Frontal cortex (tissue), 4 donors: ENCODE measurements at places on chromosomes 4 and X.

DNA sequence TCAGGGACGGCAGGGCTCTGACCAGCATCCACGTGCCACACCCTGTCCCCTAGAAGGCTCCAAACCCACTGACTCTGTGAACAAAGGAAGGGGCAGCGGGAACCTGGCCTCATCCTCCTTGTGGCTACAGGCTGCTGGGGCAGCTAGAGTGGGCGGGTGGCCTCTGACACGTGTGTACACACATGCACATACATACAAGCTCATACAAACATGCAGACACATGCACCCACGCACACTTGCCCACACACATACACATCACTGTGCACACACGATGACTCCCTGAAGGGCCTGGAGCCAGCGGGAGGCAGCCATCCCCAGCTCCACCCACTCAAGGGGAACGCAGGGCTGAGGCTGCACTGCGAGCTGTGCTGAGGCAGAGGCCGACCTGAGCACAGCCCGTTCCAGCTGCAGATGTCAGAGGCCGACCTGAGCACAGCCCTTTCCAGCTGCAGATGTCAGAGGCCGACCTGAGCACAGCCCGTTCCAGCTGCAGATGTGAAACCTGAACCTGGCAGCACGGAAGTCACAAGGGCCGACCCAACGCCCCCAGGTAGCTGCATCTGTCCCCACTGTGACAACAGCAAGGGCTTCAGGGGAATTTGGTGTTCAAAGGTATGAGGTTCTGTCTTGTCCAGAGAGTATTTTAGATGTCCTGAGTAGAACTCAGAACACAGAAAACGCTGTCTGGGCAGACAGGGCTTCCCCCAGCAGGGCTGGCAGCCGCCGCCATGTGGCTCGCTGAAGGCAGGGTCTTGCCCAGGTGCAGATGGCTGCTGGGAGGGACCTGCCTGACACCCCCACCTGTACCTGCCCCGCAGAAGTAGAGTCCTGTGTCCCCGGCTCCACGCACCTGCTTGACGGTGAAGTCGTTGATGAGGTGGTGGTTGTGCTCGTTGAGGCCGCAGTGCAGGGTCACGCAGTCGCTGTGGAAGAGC is 33.5 kb downstream of the CTBP1 start:
- no peak for DNase-seq

DNA sequence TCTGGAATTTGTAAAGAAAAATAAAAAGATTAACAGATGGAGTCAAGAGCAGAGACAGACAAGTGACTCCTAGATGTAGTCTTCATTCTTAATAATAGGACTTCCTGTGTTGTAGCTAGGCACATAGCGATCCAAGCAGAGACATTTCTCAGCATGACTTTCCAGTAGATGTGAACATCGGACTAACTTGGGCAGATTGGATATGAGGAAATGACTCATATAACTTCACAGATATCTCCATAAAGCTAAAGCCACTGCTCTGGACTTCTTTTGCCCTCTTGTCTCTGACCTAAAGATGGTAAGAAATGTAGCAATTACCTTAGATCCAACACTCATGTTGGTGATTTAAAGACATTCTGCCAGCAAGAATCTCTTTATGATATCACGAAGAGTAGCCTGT is 131.7 kb downstream of the EPHA5 start:
- no peak for DNase-seq

DNA sequence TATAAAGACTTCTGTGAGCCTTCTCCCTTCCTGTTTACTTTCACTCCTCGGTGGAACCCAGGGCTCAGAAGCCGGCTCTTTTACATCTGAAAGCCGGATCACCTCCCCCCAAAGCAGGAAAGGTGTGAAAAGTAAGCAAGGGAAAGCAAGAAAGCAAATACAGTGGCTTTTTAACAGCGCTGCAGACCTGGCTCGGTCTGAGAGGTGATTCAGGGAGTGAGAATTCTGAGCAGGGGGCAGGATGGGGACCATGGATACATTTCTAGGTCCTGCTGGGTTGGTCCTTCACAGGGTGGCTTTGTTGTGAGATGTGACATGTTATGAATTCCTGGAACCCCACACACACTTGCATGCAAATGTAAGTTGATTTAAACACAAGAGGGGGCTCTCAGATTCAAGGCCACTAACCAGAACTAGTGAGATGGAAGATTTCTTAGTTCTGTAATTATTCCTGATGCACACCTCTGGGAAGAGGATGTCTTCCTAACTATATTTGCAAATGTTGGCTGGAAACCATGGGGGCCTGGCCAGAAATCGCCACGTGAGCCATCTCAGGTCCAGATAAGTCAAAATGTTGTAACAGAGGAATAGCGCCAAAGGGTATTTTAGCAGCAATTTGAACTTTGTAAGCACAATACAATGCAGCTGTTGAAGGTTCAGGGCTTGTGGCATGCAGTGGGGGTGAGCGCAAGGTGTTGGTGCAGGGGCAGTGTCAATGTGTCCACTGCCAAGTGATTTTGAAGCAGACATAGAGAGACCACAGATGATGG is 670.1 kb upstream of the LCORL start:
- DNase-seq: no peak

DNA sequence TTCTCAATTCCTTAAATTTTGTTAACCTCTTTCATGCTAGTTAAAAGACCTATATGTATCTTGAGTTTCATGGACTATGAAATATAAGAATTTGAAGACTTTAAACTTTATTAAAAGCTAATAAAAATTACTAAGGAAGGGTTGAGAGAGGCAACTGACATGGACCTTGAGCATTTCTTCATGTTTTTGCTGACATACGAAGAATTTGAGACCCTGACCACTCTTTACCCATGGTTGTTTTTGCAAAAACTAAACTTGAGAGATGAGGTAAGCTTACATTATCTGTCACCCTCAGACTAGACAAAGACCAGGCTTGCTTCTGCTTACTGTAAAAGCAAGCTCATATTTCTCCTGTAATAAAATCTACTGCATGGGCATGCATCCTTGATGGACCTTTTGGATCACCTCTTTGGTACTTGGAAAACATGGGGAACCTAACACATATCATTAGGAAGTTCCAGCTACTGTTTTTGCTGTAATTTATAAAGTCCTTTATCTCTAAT is 338.2 kb upstream of the PABPC4L start:
- DNase-seq: no peak

DNA sequence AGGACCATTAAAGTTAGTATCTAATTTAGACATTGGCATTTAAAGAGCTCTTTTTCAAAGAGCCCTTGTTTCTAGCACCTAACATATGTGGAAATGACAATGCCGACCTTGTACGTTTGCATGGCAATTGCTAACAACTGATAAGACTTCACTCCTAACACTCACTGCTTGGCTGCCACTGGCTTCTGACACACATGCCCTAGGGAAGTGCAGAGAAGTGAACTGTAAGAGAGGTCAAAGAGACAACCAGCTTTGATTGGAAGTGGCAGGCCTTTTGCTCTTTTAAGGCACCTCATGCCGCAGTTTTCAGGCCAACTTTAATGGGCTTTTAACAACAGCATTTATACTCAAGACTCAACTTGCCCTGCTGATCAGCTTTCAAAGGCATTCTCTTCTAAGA is 158.4 kb downstream of the RAB28 start:
- no peak for DNase-seq

DNA sequence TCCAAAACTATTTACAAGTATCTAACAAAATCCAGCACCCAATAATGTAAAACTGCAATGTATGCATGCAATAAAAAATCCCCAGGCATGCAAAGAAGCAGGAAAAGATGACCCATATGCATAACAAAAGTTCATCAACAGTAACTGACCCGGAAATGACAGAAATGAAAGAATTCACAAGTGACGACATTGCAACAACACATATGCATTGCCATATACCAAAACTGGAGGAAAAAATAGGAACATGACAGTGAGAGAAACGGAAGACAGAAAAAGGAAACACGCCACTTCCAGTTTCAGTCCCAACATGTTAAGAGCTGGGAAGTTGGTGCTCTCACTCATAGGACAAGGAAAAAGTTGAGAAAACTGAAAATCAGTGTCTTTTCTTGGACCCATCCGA is 154.6 kb downstream of the EVC2 start:
- DNase-seq: no peak

DNA sequence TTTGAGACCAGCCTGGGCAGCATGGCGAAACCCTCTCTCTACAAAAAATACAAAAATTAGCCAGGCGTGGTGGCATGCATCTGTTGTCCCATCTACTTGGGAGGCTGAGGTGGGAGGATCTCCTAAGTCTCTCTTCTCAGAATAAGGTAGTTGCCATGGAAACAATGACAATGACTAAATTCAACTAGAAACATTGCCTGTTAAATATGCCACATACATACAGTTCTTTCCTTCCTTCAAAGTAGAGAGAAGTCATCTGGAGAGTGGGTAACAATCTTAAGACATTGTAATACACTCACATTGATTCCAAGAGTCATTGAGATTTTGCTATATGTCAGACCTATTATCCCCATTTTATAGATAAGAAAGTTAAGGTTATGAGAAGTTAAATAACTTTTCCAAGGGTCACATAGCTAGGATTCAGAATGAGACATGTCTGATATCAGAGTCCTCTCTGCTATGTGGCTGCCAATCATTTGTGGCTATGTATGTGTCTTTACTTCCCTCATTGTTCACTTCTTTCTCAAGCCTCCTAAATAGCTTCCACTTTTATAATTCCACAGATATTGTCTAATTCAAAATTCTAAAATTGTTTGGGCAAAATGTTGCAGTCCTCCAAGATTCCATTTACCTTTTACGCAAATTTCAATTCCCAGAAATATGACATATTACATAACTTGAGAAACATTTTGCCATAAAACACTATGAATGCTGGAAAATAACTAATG is 37.2 kb upstream of the RAPGEF2 start:
- no peak for DNase-seq

- no peak for DNase-seq
Observed at GRCh38 chr4:153143527-153144348, 60.5 kb upstream of the TRIM2 start.

DNA sequence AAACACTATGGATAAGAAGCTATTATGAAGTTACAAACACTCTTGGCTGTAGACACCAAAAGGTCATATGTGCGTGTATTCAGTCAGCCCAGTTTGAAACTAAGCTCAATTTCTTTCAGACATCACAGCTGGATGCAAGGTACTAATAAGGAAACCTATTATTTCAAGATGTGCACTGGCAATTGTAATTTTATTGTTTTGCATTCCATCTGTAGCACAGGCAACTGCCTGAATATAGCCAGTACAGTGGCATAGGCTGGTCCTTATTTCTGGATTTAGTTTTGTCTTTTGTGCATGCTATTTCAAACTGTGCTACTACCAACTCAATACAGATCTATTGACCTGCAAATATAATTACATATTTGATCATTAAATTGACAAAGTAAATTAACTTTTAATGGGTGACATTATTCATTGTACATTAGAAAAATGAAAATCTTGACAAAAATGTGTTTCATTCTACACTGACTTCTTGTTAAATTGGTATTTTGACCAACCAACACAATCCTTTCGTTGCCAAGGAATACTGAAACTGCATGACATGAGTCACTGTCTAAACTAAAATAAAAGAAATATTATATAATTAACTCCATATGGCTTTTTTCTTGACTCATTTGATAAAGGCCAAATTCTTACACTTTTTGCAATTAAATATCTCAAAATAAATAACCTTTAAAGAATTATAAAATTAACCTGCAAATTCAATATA is 594.3 kb upstream of the ADGRL3 start:
- DNase-seq: no peak

GRCh38 chrX:5774446-5774845 is 454.2 kb downstream of the NLGN4X start:
- DNase-seq: no peak

- DNase-seq: no peak
Observed at GRCh38 chr4:17356926-17357325, 155.0 kb downstream of the QDPR start.

DNA sequence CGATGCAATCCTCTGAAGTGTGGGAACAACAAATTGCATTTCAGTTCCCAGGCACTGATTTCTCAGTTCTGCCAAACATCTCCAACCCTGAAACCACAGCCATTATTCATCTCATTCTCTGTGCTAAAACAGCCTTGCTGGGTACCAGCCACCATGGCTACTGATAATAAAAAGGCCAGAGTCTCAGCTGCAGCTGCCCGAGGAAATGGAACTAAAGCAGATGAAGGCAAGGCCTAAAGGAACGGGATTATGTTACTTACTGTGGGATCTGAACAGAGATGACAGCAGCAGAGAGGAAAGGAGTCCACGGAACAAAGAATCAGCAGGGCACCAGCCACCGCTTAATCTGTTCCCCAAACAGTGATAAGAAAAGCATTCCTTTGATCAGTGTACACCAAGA is 155.7 kb downstream of the PAPSS1 start:
- DNase-seq: no peak

GRCh38 chrX:1657367-1658070 is 42.7 kb downstream of the ASMT start:
- DNase-seq: peak; percentile 21

DNA sequence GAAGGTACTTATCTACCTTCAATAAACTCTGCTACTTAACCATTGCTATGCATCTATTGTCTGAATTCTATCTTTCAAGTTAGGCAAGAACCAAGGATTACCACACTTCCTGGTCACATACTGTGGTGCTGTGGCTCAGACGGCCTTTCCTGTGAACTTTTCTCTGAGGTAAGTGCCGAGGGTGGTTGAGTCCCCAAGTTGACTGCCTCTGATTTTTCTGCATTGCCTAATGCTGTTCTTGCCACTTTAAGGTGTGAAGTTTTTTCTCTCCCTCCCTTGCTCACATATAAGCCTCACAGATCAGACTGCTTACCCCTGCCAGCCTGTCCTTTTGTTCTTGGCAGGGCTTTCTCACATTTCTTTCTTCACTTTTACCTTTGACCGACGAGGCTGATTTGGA is 348.0 kb upstream of the POU3F4 start:
- no peak for DNase-seq

GRCh38 chr4:49063670-49064069 is 77.6 kb downstream of the CWH43 start:
- DNase-seq: no peak
